Endothelial cell (in vitro differentiated cells): ENCODE measurements at places on chromosomes 12 and 14.

DNA sequence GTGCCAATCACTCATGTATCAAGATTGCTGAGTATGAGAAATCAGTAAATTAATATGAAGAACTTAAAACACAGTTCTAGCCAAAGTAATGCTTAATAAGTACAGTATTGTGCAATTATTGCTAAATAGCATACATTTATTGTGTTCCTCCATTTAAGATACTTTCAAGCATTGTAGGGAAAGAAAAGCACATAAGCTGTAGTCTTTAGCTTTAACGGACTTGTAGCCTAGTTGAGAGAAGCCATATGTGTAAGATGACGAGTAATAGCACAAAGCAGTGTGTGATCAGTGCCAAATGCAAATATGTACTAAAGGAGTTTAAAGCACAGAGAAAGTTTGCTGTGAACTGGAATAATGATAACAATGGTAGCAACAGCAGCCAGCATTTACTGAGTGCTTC lies 38.1 kb downstream of the ETV6 start:
- DNase-seq: no peak

DNA sequence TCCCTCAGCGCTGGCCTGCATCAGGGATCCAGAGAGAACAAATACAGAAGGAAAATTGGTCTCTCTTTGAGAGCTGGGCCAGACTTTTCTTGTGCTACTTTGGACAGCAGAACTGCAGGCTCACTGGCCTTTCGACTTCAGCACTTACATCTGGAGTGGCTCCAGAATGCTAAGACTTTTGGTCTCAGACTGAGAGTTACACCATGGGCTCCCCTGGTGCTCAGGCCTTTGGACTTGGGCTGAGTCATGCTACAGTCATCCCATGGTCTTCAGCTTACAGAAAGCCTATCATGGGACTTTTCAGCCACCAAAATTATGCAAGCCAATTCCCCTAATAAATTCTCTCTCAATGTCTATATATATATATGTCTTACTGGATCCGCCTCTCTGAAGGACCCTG lies 9.0 kb upstream of the CD163 start:
- no peak for DNase-seq

DNA sequence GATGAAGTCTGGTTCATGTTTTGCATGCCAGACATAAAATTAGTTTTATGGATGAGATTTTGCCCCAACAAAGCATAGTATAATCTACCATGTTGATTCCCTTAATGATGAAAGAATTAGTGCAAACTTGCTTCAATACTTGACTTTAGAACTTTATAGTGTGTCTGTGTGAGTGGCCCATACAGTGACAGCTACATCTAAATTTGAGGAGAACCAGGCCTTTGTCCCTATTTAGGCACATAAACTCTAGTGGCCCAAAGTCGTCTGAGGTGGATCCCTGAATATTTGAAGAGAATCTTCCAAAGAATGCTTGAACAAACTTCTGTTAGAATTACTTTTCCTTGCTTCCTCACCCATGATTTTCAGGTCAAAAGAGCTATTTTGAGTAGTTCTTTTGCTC lies 70.4 kb downstream of the POLR3B start:
- DNase-seq: no peak

- DNase-seq: peak; percentile 22
Observed at GRCh38 chr12:111268738-111269572, 99.9 kb downstream of the PHETA1 start.

DNA sequence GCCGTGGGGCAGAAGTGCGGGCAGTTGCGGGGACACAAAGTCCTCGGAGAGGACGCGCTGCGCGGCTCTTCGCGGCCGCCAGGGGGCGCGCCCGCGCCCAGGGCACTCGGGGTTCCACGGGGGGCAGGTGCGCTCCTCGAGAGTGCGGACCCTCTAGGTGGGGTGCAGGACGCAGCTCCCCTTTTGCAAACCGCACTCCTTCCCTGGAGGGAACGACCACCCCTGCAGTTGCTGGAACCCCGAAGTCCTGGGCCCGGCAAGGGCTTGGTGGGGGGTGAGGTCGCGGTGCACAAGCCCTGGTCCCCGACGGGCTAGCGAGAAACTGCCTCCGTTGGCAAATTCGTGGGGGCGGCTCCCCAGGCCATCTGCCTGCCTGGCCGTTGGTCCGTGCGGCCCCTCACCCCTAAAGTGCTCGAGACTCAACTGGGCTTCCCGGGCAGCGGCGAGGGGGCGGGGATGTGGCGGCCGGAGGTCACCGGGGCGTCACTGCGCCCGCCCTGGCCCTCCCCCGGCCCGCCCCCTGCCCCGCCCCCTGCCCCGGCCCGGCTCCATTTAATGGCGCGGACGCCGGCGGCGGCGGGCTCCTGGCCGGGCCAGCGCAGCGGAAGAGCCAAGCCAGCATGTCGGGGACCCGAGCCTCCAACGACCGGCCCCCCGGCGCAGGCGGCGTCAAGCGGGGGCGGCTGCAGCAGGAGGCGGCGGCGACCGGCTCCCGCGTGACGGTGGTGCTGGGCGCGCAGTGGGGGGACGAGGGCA lies at the start of gene ADSS1:
TSS of gene ADSS1 (plus strand) at position 579 of the 756 bp plus-strand sequence. CDS start at position 621, 42 bp downstream.
- peak; percentile 67 for DNase-seq

GRCh38 chr12:41663598-41664265 lies 475.6 kb downstream of the PDZRN4 start:
- peak; percentile 9 for DNase-seq

DNA sequence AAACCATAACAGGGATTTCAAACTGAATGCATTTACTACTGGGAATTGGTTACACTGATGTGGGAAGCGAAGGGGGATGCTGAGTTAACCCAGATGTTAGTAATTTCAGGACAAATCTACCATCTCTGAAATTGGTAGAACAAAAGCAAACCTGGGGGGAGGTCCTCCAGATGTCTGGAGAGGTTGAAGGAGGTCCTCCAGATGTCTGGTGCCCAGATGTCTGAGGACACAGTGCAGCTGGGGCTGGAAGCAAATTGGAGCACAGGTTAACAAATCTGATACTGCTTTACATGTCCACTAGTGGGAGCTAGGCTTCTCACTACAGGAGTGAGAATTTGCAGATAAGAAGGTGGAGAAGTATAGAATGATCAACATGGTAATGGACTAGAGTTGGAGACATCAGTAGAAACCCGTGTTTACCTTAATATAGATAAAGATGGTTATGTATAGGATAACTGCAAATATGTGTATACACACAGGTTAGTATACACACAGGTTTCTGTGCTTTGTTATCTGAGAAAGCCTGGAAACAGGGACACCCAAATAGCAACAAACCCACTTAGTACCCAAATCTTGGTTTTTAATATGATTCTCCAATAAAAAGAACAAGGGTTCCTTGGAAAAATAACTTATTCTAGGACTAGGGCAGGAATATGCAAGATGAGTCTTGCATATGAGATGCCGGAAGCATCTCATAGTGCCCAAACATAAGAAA lies 162.5 kb downstream of the C12orf50 start:
- DNase-seq: peak; percentile 14
